ENCODE measurements at places on chromosomes 3 and 15.

- DNase-seq = no peak
These were observed 36.8 kb upstream of the CFAP161 start for GRCh38 chr15:81097116-81097889.

DNA sequence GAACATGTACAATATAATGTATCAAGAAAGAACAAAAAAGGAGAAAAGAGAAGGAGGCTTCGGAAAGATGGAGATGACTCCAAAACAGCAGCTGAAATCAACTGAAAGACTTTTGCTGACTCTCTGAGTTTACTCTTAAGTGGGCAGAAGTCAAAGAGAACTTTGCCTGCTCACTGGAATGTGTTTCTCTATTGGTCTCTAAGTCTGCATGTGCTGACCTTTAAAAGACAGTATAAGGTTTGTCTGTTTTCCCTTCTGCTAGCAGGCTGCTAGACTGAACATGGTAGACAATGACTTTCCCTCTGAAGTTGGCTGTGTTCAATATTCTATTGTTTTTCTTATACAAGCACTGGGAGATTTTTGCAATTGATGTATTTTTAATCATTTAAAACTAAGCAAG is 7.2 kb upstream of the MAP4 start:
- no peak for DNase-seq

DNA sequence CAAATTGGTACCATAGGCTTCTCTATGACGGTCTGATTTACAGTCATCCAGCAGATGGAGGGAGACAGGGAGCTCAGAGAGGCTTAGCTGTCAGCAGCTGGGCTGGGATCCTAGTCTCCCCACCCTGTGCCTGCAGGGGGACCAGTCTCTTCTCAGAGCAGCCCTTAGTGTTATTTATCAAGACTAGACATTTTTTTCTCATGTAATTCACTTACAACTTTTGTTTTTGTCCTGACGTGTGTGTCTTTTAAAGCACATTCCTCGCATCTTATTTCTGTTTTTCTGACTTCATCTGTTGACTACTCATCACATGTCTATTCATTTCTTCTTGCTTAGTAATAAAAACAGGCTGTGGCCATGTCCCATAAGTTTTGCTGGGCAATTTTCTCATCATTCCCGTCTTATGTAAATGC is 116.1 kb downstream of the KLF13 start:
- DNase-seq = no peak

GRCh38 chr3:52493232-52494017 is 1.7 kb upstream of the STAB1 start:
- no peak for DNase-seq

- no peak for DNase-seq
These were observed 745.3 kb upstream of the EPHA6 start for GRCh38 chr3:96069065-96069464.

GRCh38 chr15:100430411-100430810 is 88.6 kb upstream of the ADAMTS17 start:
- no peak for DNase-seq

- DNase-seq = no peak
These were observed 181.1 kb downstream of the ITPR1 start for GRCh38 chr3:4674216-4674615.

- no peak for DNase-seq
These were observed 25.7 kb downstream of the TGFBR2 start for GRCh38 chr3:30632065-30632464.

- DNase-seq = no peak
These were observed 76.6 kb downstream of the RPL39L start for GRCh38 chr3:187062526-187063177.

GRCh38 chr3:183491923-183492848 is 63.3 kb downstream of the KLHL6 start:
- DNase-seq = no peak

DNA sequence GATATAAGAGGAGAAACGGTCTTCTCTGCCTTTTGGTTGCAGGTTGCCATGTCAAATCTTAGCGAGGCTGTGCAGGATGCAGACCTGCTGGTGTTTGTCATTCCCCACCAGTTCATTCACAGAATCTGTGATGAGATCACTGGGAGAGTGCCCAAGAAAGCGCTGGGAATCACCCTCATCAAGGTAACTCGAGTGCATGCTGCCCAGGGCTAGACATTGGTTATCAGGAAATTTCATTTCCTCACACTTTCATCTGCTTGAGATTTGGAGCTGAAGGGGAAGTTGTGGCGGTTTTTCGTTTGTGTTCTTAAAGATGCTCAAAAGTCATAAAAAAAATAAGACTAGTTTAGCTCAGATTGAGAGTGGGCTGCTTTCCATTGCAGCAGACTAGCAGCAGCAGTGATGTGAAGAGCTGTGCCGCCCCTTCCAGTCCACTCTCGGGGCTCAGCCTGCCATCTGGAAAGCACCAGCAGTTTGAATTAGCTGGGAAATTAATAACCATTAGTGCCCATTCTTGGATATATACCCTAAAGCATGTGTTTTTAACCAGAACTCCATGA is 32.2 kb downstream of the GPD1L start:
- DNase-seq = peak; percentile 17

DNA sequence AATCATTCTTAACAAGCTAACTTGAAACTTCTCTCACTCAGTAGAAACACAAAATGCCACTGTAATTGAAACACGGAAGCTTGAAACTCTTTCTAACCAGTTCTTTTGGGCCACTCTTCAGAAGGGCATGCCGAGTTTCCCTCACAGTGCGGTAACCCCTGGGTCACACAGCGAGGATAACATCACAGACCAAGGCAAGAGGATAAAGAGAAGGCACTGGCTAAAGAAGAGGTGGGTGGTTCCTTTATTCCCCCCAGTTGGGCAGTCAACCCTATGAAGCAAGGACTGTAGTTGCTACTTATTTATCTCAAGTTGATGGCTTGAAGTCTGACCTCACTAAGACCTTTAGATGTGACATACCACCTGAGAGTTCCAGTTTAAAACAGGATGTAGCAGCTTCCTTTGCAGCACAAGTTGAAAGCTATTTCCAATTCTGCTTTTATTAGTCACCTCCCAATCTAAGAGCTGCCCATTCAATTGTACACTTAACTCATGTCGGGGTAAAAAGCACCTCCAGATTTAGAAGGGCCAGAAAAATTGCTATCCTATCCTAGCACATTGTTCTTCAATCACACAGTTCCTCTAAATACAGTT is 272.4 kb downstream of the TIGIT start:
- peak; percentile 2 for DNase-seq

GRCh38 chr3:114408736-114409670 is 115.2 kb downstream of the TIGIT start:
- DNase-seq = no peak
